Ammon's horn (tissue), 1 donor: ENCODE measurements at places on chromosomes 2 and 18.

GRCh38 chr2:225379856-225380255, 19.7 kb upstream of the NYAP2 start:
- DNase-seq: peak; percentile 4

- peak; percentile 71 for DNase-seq
These were observed at the start of gene PER2 for GRCh38 chr2:238287737-238288649. TSS of gene PER2 (minus strand) at chr2:238288610. CDS start at chr2:238277936, 10,674 bp downstream.

DNA sequence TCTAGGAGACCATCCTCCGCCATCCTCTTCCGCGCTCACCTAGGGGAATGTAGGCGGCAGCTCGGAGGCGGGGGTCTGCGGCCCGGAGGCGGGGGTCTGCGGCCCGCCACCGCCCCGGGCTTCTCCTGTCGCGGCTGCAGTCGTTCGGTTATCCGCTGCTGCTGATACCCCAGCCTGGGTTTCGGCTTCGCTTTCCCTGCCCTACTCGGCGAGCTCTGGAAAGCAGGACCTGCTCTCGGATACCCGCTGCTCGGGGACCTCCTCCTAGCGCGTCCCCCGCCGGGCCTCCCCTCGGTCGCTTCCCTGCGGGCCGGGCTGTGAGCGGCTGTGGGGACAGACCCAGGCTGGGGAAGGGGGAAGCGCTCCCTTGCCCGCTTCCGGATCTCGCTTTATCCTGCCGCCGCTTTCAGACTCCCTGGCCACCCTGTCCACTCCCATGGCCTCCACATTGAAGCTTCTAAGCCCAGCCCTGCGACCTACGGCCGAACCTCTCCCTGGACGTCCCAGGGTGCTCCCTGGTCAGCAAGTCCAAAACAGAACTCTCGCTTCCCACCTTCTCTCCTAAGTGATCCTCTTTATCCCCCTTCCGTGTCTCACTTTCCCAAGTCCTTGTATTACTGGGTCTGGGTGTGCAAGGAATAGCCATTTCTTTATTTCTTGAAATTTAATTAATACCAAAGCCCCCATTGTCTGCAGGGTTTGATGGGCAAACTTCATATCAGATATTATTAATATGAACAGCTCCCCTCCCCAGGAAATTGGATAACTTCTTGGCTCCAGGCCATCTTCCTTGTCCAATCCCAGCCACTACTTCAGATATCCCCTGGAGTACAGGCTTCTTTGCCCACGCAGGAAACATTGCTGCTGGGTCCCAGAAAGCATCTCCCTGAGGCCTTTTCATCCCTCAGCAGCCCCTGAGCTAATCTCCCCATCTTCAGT, 769 bp downstream of the FKBP1B start:
- DNase-seq: peak; percentile 25

DNA sequence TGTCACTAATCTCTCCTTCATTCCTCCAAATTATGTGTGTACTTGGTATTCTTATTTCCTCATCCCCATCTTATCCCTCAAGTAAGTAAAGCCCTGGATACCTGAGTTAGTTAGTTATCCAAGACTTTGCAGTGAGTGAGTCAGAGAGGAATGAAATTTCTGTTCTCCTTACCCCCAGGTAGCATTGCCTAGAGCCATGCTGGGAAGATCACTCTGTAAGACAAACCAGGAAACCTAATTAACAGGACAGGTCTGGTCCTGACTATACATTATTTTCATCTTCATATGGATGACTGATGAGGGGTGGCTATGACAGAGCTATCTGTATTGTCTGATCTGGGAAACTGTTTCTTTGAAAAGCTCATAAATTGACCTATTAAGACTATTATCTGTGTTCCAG, 55.0 kb upstream of the ITGA6 start:
- DNase-seq: no peak

DNA sequence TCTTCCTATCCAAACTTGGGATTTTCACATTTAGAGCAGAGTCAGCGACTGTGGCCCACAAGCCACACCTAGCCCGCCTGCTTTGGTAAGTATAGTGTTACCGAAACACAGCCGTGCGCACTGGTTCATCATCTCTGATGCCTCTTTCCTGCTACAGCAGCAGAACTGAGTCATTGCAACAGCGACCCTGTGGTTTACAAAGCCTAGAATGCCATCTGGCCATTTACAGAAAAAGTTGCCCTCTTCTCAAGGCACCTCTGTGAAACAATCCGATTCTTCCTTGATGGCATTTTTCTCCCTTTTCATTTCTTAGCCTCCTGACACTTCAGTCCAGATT, 10.7 kb upstream of the IAH1 start:
- no peak for DNase-seq

DNA sequence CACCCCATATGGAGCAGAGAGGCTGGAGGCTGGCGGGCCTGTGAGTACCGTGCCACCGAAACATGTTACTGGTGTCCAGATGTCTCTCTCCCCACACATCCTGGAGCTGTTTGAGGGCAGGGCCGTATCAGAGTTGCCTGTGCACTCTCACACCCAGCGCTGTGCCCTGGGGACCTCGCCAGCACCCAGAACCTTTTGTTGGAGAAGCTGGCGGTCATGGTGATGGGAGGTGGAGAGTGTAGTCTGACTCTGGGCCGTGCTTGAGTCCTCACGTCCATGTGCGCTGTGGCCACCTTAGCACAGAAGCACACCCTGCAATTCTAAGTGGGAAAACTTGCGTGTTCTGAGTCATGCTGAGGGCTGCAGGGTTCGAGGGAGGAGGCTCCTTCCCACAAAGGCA, 259.2 kb downstream of the NDUFA10 start:
- no peak for DNase-seq

GRCh38 chr2:48600204-48600813, 17.3 kb upstream of the GTF2A1L start:
- DNase-seq: peak; percentile 68

DNA sequence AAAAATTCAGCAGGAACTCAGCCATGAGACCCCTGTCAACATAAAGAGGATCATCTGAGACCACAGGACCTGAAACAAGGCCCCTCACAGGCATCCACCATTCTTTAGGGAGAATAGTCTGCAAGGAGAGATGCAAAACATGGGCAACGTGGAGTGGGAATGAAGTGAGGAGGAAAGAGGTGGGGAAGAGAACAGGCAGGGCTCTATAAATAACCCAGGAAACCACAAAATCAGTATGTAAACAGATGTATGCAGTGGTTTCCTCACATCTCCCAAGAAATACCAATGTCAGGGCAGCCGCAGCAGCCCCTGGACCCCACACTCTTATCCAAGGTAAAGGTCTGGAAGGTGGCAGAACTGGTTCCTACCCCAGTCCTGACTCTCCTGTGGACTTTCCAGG, 168.5 kb downstream of the EN1 start:
- DNase-seq: no peak
